ENCODE measurements at places on chromosomes 16 and 17.

- no peak for DNase-seq
These were observed 391.4 kb downstream of the WWOX start for GRCh38 chr16:78490847-78491246.

DNA sequence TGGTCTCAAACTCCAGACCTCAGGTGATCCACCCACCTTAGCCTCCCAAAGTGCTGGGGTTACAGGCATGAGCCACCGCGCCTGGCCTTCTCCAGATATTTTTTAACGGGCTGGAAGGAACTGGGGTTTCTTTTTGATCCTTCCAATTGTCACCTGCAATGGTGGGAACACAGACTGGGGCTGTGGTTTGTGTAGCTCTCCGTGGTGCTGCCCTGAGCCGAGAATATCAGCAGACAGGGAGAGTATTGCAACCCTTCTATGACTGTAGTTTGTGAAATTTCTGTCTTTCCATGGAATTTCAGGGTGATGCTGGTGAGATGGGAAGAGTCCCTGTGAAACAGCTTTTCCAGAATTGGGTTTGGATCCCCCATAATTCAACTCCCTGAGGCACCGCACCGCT is 263.5 kb downstream of the ENGASE start:
- no peak for DNase-seq

- no peak for DNase-seq
These were observed 27.5 kb downstream of the KCNJ16 start for GRCh38 chr17:70102531-70102930.

- peak; percentile 32 for DNase-seq
These were observed 9.0 kb upstream of the CDH5 start for GRCh38 chr16:66357523-66357928.

GRCh38 chr16:75948441-75948840 is 222.2 kb upstream of the CPHXL start:
- DNase-seq = no peak

- DNase-seq = no peak
These were observed 7.9 kb downstream of the SEPTIN12 start for GRCh38 chr16:4780235-4780634.

- DNase-seq = peak; percentile 38
These were observed 84.9 kb downstream of the HS3ST2 start for GRCh38 chr16:22898874-22899348.

GRCh38 chr16:86581458-86581857 is 3.1 kb downstream of the FOXL1 start:
- no peak for DNase-seq

GRCh38 chr17:4969047-4969550 is 1.5 kb upstream of the SPAG7 start:
- DNase-seq = no peak

- DNase-seq = no peak
These were observed 41.7 kb downstream of the SMPD3 start for GRCh38 chr16:68406458-68407152.

- DNase-seq = no peak
These were observed 487.0 kb downstream of the HAPSTR1 start for GRCh38 chr16:9578459-9578858.

- DNase-seq = no peak
These were observed 95.6 kb downstream of the NPIPB11 start for GRCh38 chr16:29310852-29311314.

GRCh38 chr17:66892246-66892645 is 57.3 kb downstream of the CACNG5 start:
- DNase-seq = no peak

GRCh38 chr16:22739077-22739476 is 74.9 kb upstream of the HS3ST2 start:
- DNase-seq = no peak

- no peak for DNase-seq
These were observed 8.4 kb downstream of the FXR2 start for GRCh38 chr17:7606280-7606679.

- DNase-seq = no peak
These were observed 667 bp upstream of the KIF19 start for GRCh38 chr17:74325376-74325742.

DNA sequence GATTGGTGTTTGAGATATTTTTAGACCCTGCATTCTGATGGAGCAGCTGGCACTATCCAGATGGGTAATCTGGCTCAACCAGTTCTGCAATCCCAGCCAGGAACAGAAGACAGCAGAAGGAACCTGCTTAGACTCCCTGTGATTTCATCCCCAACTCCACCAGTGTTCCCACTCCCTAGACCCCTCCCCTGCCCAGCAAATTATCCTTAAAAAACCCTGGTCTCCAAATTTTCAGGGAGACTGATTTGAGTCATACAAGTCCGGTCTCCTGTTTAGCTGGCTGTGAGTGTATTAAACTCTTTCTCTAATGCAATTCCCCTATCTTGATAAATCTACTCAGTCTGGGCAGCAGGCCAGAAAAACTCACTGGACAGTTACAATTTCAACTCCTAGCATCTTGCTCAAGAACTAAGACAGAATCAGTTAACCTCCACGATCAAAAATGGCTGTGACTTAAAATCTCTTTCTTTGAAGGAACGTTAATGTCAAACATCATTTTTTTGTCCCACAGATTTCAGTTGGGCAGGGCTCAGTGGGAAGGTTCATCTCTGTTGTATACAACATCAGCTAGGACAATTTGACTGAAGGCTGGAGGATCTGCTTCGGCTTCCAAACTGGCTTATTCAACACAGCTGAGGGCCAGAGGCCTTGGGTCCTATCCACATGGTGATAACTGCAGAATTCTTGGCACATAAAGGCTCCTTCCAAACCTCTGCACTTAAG is 4.9 kb upstream of the RBL2 start:
- DNase-seq = no peak
